ENCODE measurements at places on chromosomes 4 and X. TPM values are rescaled to one million over a fixed set of nuclear protein-coding genes. Genes with fewer than 3 reads are reported as not detected.

The NUDT10 gene
- not detected for total RNA-seq

The CXCL3 gene
- 0.90 TPM for total RNA-seq

The UGT2A1 gene
- total RNA-seq, result not detected

The GAGE1 gene
- total RNA-seq, result not detected

The MAGEE2 gene
- total RNA-seq, result not detected

GRCh38 chr4:30002341-30002740 lies 717.8 kb upstream of the PCDH7 start:
- H3K27ac ChIP-seq, result no peak overlapping the region
- H3K27me3 ChIP-seq, result no peaks in the 10 kb centered on the region
- no peak overlapping the region for H3K4me3 ChIP-seq
- no peaks in the 10 kb centered on the region for H3K36me3 ChIP-seq
- H3K4me1 ChIP-seq, result no peaks in the 10 kb centered on the region

GRCh38 chr4:2428496-2429213 lies 9.9 kb downstream of the CFAP99 start:
- peaks cover 19% of the 10 kb centered on the region for H3K4me1 ChIP-seq
- no peak for DNase-seq
- no peak overlapping the region for H3K4me3 ChIP-seq

- H3K27me3 ChIP-seq, result no peaks in the 10 kb centered on the region
- H3K4me3 ChIP-seq, result no peak overlapping the region
- H3K27ac ChIP-seq, result no peak overlapping the region
- no peaks in the 10 kb centered on the region for H3K4me1 ChIP-seq
These were observed 19.7 kb upstream of the SOX3 start for GRCh38 chrX:140524556-140524955.

- DNase-seq, result no peak
- no peaks in the 10 kb centered on the region for H3K4me1 ChIP-seq
- H3K36me3 ChIP-seq, result no peaks in the 10 kb centered on the region
- no peak overlapping the region for H3K4me3 ChIP-seq
- H3K27ac ChIP-seq, result no peak overlapping the region
These were observed 718.6 kb downstream of the CCSER1 start for GRCh38 chr4:90845777-90846176.

GRCh38 chrX:150163221-150163930 lies 199.7 kb upstream of the MAMLD1 start:
- no peak overlapping the region for H3K27ac ChIP-seq
- no peaks in the 10 kb centered on the region for H3K27me3 ChIP-seq
- H3K4me1 ChIP-seq, result no peaks in the 10 kb centered on the region
- no peaks in the 10 kb centered on the region for H3K36me3 ChIP-seq
- no peak for DNase-seq

- no peak overlapping the region for H3K4me3 ChIP-seq
- DNase-seq, result no peak
- no peak overlapping the region for H3K27ac ChIP-seq
- no peaks in the 10 kb centered on the region for H3K36me3 ChIP-seq
These were observed 5.2 kb upstream of the BMP15 start for GRCh38 chrX:50905334-50905733.
